ENCODE measurements at places on chromosomes 11 and 22.

DNA sequence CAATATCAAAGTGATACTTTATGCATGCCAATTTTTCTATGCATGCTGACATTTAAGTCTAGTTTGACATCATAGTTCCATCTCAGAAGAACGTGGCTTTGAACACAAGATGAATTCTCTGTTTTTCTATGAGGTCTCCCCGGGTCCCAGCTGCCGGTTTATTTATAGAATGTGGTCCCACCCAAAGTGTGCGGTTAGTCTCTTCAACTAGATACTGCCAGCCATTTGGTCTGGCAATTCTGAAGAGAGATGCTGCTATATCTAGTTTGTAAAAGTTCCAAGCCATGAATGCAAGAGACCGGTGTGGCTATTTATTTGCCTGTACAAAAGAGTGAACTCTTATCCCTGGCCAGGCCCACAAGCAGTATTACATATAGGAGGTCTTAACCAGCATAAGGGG, 9.2 kb downstream of the OR5A2 start:
- DNase-seq: no peak

- no peak for DNase-seq
Measured at GRCh38 chr11:125338886-125339811, 156.9 kb downstream of the FEZ1 start.

DNA sequence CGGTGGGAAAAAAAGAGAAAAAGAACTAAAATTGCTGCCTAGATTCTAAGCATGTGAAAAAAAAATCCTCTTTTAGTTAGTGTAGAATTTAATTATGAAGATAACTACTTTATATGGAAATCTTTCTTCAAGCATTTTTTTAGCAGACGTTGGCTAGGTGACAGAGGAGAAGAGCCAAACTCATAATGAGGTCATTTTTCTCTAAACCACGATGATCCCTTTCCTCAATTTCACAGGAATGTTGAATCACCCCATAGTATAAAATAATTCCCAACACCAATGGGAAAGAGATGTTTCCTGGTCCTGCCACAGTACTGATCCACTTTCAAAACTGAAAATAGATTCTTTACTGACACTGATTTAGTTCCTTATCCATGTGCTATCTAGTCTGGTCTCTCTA, 319.8 kb downstream of the DLG2 start:
- DNase-seq: no peak

DNA sequence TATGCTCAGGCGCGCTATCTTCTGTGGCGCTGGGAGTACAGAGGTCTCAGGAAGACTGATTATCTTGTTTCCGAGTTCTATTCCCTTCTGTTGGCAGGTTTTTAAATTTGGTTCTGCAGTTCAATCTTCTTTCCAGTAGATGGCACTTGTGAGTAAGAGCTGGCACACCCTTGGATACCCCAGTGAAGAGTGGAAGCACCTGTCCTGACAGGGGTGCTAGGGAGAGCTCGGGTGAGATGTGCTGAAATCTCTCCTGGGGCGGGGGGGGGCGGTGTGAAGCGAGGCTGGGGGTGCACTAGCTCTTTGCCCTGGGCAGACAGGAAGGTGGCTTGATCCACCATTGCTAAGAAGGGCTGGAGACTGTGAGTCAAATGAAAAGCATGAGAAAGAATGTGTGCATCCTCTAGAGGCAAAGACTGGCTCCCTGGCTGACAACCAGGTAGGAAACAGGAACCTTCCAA, 679.9 kb upstream of the CCDC179 start:
- peak; percentile 8 for DNase-seq

DNA sequence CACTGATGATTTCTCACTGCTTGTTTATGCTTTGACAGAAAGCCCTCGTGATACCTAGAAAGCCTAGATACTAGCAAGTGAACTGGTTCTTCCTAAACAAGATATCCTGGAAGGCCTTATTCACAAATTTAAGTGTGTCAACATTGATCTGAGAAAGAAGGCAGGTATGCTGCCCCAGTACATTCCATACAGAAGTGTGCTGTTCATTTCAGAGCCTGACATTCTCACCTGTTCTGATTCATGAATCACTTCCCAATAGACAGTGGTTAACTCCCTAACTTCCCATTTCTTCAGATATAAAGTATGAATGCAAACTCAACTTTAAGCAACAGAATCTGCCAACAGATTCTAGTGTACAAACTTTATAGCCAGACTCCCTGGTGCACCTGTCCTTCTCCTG, 15.5 kb upstream of the RASSF10 start:
- no peak for DNase-seq

All from stimulated activated naive CD8-positive, alpha-beta T cell treated with anti-CD3 and anti-CD28 coated beads, Interleukin-15, amount 100 ng/mL, for 72 hours (primary cell).